Activated T-helper 17 cell treated with anti-CD3 and anti-CD28 coated beads, Interleukin-2, amount 50 U/mL, for 72 hours (primary cell): ENCODE measurements at places on chromosomes 2 and 18. TPM values are rescaled to one million over a fixed set of nuclear protein-coding genes. Genes with fewer than 3 reads are reported as not detected.

GRCh38 chr2:26630669-26631360, 10.4 kb downstream of the CIB4 start:
- no peak for ATAC-seq

GRCh38 chr18:55245211-55245614, 286.0 kb upstream of the CCDC68 start:
- no peak for ATAC-seq

DNA sequence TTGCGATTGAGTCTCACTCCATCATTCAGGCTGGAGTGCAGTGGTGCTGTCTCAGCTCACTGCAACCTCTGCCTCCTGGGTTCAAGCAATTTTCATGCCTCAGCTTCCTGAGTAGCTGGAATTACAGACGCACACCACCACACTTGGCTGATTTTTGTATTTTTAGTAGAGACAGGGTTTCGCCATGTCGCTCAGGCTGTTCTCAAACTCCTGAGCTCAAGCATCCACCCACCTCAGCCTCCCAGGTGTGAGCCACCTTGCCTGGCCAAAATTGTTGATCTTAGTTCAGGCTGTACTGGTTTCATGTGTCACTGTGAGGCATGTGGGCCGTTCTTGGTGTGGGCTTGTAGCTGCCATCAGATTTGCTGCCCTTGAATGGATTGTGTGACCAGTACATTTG, 18.1 kb downstream of the CD8A start:
- no peak for ATAC-seq

DNA sequence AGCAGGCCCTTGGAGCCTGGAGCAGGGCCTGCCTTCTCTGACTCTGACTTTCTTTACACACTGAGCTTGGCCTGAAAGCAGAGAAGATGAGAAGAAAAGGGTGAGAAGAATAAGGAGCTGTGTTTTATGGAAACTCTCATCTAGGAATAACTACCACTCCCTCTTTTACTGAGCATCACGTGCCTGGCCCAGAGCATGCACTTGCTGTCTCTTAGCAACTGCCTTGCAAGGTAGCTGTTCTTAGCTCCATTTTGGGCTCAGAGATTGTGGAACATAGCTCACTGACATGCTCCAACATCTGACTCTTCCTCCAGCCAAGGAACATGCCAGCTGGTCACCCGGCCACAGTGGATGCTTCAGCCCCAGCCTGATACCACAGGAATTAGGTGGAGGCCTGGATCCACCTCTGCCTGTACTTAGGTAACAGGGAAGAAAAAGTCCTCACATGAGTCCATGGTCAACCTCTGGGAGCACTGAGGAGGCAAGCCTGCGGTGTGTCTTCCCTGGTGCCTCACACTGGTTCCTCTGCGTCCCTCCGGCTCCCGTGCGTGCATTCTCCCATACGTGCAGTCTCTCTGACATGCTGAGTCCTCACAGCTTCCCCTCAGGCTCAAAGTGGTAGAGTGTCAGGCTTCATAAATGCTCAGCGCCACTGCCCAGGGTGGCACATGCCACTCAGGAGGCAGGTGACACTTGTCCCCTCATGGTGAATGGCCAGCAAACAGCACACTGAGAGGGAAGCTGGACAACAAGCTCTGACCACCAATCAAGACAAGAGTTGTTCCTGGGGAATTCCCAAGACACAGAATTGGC, 35.7 kb downstream of the AMER3 start:
- ATAC-seq: no peak

DNA sequence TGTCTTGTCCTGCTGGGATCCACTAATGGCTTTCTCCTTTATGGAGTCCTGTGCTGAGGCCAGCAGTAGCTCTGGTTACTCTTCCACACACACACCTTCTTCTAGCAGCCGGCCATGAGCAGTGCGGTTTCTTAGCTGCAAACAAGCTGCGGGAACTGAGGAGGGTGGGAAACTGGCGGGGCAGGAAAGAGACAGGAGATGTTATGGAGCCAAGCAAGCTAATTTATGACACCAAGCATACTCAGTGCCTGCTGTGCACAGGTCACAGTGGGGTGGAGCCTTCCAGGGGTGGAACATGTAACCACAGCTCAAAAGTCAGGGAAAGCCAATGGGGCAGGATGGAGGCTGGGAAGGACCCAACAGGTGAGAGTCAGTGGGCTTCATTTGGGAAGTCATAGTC, 180.8 kb downstream of the FAM210A start:
- no peak for ATAC-seq

ORMDL1 gene
- 84.4 TPM for total RNA-seq

GRCh38 chr2:176356251-176356650, 87.0 kb downstream of the MTX2 start:
- no peak for ATAC-seq

DNA sequence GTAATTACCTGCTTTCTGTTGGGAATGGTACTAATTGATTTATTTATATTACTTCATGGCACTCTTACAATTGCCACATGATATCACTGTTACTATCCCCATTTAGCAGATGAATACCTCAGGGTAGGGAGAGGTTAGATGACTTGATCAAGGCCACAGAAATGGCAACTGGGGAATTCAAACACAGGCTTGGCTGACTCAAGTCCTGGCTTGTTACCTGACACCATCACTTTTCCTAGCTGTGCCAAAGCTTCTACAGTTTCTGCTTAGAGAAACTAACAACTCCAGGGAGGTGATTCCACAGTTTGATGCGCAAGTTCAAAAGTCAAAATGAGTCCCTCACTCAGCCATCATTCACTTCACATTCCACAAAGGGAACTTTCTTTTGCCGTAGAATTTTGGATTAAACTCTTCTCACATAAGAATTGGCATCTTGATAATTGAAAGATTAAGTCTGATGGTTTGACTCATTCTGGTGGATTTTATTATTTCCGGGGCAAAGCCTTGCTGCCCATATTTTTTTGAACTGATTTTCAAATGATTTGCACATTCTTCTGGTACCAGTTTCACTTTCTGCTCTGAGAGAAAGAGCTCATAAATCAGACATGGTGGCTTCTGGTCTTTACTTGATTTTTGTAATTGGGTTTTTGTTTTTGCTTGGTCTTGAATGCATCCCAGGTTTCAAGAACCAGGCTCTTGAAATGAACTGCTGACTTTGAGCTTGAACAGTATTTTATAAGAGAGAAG, 656.8 kb downstream of the BCL11A start:
- ATAC-seq: no peak

DNA sequence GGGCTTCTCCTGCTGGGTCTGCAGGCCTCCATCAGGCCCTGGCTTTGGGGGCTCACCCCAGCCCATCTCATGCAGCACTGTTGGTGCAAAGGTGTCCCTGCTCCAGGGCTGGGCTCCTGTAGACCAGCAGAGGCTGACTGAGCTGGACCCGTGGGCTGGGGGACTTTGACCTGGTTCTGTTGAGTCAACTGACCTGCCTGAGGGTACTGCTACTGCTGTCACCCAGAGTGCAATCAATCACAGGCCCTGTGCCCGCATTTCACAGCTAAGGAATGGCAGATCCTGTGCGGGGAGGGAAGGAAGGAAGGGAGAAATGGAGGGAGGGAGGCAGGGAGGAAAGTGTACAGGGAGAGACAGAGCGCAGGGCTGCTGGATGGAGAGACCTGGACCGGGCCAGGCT, 136.8 kb downstream of the TPO start:
- no peak for ATAC-seq

GRCh38 chr2:28296243-28296642, 96.4 kb upstream of the FOSL2 start:
- ATAC-seq: peak; percentile 76

DNA sequence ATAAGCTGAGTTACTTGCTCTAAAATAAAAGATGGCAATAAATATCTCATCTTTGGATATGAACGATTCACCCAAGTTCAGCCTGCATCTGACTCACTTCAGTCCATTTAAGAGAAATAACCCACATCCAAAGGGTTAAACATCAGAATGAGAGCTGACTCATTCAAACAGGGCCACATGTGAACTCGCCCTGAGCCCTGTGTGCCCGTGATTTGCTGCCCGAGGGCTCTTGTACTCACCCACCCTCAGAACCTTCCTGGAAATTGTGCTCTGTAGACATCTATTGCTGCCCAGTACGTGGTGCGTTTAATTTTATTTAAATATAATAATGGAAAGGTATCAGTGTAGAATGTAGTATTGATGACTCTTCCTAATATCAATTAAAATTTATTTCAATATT, 66.9 kb upstream of the RBM44 start:
- peak; percentile 97 for ATAC-seq

DNA sequence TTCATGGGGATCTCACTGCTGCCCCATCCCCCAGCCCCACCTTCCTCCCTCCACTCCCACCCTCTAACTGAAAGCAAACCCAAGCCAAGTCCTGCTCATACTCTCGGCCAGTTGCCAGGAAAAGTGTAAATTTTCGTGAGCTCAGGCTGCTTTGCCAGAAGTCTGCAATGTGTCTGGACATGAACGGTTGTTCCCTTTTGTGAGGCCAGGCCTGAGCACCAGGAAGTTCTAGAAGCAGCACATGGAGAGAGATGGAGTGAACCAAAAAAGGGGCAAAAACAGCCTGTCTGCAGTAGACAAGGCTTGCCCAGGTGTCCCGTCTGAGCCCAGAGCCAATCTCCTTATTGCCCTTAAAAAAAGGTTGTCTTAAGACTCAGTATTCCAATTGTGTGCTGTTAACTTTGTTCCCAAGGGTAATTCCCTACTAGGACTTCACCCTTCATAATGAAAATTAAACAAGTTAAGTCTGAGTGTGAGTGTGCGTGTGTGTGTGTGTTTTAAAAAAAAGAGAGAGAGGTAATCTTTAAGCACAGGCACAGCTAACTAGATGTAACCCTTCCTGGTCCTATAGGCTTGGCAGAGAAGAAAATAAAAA, 247.1 kb downstream of the BCL11A start:
- ATAC-seq: no peak

- ATAC-seq: no peak
These were observed 137.0 kb downstream of the BCL11A start for GRCh38 chr2:60416221-60417008.

- ATAC-seq: no peak
These were observed 13.6 kb downstream of the METAP1D start for GRCh38 chr2:172013396-172013795.

TMEM163 gene
- total RNA-seq: 1.3 TPM

DNA sequence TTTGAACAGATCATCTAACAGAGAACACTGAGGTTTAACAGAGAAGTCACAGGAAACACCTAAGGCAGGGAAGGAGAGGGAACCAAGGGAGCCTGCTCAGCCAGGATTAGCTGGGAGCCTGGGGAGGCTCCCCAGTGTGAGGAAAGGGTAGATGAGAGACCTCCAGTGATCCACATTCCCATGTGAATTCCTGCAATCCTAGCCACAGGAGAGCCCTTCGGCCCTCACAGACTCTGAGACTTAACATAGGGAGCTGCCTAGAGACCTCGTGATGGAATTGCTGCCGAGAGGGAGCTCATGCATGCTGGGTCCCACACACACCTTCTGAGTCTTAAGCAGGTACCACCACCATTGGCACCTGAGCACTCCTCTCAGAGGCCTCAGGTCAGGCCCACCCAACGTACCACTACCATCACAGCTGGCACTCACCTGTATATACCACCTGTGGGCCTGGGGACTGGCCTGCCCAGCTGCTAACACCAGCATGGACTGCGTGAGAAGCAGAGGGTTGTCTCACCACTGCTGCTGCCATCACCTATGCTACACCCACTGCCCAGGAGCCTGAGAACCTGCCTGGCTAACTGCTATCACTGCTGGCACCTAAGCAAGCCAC, 225.9 kb upstream of the RASGRP3 start:
- no peak for ATAC-seq

RUFY4 gene
- 0.19 TPM for total RNA-seq

- no peak for ATAC-seq
These were observed at the start of gene CNGA3 for GRCh38 chr2:98346311-98347236. Gene CNGA3, plus strand, starts transcription at chr2:98346456. Its CDS starts 23,520 bp downstream, at chr2:98369976.

DNA sequence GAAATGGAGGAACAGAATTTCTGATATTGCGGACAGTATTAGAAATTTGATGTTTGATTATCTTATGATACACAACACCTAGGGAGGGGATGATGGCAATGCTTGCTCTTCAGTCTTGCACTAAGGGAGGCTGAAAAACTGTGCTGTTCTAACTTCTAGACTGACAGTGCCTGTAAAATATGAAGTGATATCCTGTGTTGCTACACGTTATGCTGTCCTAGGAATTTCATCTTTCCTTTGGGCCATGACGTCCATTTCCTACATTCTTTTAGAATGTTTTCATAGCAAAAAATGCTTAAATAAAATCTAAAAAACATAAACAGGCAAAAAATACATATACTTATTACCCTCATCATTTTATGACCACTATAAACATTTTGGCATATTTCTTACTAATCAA, 55.3 kb downstream of the OSBPL1A start:
- ATAC-seq: no peak

APLF gene
- total RNA-seq: 1.4 TPM

GRCh38 chr2:57902578-57902977, 144.0 kb upstream of the VRK2 start:
- ATAC-seq: no peak

GRCh38 chr2:197453914-197454398, 604 bp downstream of the COQ10B start:
- peak; percentile 69 for ATAC-seq

DNA sequence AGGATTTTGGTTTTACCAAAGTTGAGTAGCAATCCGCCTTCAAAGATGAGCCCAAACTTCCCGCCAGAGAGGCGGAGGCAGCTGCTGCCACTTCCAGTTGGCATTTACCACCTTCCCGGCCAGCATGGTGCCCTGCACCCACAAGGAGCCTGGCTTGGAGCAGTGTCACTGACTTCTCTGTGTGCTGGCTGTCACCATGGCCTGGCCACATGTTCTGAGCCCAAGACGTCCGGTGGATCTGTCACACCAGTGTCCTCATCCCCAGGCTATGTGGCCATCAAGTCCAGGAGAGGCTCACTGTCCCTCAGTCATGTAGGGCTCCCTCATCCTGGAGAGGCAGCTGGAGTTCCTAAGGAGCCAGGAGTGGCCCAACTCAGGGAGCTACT, 100.6 kb downstream of the ACKR3 start:
- ATAC-seq: no peak

RNU2-63P gene
- total RNA-seq: 46.5 TPM

GRCh38 chr18:77078690-77079070, 53.9 kb downstream of the MBP start:
- ATAC-seq: no peak

DNA sequence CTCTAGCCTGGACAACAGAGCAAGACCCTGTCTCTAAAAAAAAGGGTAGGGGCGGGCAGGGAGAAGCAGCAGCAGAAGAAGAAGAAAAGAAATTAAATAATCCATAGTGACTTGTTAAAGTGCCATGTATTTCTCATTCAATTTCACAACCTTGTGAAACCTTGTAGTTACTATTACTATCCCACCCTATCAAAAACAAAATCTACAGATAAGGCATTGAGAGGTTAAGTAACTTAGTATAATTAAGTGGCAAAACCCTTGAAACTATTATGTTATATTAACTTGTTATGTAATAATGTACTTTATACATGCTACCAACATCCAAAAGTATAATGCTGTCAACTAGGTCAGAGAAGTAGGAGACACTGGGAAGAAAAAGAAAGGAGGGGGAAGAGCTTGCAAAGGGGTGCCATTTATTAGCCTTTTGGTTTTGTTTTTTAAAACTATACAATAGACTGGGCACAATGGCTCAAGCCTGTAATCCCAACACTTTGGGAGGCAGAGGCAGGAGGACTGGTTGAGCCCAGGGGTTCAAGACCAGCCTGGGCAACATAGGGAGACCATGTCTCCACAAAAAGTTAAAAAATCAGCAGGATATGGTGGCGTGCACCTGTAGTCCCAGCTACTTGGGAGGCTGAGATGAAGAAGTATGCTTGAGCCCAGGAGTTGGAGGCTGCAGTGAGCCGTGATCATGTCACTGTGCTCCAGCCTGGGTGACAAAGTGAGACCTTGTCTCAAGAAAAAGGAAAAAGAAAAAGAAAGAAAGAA, 11.3 kb downstream of the TLK1 start:
- ATAC-seq: no peak

- ATAC-seq: no peak
These were observed 464.5 kb upstream of the MYT1L start for GRCh38 chr2:2795438-2796091.
